T-helper 9 cell (primary cell): ENCODE measurements at places on chromosomes 16 and 17.

- peak; percentile 23 for DNase-seq
Observed at GRCh38 chr17:17109256-17109655, 67.0 kb downstream of the MPRIP start.

DNA sequence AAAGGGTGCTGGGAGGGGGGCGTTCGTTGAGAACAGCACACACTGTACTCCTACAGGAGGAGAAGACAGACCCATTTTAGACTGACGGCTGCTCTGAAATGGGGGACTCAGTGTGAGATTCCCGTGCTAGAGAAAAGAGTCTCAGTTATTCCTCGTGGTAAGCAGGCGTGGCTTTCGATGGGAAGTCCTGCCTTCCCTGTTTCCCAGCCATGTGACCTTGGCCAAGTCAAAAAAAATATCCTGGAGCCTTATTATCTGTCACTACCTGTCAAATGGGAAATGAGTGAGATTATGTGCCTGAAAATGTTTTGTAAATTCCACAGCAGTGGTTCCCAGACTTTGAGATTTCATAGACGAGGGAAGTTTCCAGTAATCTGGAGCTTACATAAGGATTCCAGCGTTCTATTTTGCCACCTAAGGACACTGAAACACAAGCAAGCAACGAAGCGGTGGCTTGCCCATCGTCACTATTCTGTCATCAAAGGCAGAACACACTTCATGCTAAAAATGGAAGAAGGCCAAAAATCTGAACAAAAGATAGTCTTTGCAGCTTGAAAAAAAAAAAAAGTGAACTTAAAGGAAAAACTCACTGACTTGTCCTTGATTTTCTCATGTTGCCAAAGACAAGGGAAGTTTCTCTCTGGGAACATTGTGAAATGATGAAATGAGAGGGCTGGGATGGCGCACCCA, 253.4 kb upstream of the RPL38 start:
- no peak for DNase-seq

GRCh38 chr17:17073581-17074403, 31.5 kb downstream of the MPRIP start:
- DNase-seq, result no peak

GRCh38 chr16:56425439-56425832, at the start of gene AMFR:
TSS of gene AMFR (minus strand) at chr16:56425545. CDS start at chr16:56425327, 218 bp downstream.
- DNase-seq, result peak; percentile 55

- DNase-seq, result no peak
Observed at GRCh38 chr16:57305159-57305811, 20.8 kb upstream of the PLLP start.

DNA sequence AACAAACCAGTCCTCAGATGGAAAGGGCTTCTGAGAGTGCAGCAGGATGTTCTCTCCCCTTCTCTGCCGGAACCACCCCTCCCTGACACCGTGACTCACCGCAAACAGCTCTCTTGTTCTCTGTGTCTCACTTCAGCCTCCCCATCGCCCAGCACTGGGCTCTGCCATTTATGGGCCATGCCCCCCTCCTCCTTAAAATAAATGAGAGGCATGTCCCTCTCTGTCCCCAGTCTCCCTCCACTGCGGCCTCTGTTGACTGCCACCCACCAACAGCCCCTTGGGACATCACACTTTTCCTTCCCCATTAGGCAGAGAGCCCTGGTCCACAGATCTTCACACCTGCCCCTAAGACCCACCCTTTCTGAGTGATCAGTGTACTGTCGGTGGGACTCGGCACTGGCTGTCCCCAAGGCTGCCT, 6.3 kb downstream of the CCDC102A start:
- DNase-seq, result peak; percentile 55

DNA sequence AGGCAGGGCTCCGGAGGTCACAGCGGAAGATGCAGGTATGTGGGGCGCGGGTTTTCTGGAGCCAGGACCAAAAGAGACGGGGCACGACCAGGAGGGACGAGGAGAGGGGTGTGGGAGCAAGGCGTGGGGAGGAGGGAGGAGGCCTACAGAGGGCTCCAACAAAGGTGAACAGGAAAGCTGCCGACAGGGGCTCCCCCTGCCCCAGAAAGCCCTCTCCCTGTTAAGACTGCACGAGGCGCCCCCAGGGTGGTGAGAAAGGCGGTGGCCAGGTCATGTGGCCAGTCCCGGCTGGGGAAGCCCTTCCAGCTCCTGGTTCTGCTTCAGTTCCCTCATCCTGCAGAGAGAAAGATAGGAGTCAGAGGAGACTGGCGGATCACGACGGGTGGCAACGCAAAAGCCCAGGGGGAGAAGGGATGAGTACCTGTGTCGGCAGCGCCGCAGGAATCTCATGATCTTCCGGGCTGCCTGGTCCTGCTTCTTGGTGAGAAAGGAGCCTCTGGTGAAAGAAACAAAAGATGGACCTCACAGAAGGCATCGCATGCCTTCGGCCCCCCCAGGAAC, 949 bp upstream of the SPAG7 start:
- DNase-seq, result no peak

GRCh38 chr17:35069311-35069710, 5.8 kb upstream of the RFFL start:
- no peak for DNase-seq

- no peak for DNase-seq
Observed at GRCh38 chr17:19019041-19019941, 14.7 kb upstream of the FAM83G start.

DNA sequence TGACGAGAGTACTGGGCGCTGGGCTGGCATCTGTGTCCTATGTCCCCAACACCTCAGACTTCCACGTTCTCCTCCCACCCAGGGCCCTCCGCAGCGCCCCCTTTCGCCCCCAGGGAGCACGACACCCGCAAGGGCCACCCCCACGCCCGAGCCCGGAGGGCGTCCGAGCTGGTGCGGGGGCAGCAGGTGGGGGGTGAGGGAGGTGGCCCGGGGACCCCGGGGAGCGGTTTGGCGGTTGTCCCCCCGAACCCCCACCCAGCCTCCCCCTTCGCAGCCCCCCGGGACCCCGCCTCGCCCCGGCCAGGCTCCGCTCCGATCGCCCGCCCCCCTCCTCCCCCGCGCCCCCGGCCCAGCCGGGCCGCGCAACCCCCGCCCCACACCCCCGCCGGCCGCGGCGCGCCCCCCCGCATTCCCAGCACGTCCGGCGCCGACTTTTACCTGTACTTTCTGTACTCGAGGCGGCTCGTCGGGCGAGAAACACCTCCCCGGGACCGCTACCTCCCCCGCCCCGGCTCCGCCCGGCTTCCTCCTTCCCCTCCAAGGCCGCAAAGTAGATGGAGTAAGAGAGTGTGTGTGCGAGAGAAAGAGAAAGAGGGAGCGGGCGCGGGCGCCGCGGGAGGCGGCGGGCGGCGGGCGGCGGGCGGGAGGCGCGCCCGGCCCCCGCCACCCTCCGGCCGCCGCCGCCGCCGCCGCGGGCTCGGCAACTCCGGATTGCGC, 901 bp downstream of the CDYL2 start:
- peak; percentile 10 for DNase-seq

DNA sequence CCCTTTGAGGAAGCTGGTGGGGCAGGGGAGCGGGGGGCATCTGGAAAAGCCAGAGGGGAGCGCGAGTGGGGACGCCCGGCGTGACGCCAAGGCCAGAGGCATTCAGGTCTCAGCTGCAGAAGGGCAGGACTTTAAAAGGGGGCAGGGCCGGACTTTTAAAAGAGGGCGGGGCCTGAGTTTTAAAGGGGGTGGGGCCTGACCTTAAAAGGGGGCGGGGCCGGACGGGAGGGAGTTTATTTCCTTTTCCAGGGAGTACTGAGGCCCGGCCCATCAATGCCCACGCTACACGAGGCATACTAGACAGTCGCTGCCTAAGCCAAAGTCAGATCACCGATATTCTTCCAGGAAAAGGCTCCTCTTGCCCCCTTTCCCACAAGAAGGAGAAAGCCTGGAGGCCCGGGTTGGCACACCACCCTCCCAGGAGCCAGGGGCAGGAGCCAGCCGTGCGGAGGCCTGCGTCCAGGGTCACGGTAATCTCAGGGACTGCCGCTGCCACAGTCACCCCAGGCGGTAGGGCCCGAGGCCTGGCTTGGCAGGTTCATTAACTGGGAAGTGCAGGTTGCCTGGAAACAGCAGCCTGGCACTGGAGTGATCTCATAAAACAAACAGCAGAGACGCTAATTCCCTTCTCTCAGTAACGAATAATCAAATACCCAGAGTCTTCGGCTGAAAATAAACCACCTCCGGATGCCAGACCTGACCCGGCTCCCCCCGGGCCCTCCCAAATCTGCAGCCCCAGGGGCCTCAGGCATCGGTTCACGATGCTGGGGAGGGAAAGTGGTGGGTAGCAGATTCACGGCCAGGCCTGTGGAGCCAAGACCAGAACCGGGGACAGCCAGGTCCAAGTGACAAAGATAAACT, 90.7 kb downstream of the TIMM22 start:
- no peak for DNase-seq

DNA sequence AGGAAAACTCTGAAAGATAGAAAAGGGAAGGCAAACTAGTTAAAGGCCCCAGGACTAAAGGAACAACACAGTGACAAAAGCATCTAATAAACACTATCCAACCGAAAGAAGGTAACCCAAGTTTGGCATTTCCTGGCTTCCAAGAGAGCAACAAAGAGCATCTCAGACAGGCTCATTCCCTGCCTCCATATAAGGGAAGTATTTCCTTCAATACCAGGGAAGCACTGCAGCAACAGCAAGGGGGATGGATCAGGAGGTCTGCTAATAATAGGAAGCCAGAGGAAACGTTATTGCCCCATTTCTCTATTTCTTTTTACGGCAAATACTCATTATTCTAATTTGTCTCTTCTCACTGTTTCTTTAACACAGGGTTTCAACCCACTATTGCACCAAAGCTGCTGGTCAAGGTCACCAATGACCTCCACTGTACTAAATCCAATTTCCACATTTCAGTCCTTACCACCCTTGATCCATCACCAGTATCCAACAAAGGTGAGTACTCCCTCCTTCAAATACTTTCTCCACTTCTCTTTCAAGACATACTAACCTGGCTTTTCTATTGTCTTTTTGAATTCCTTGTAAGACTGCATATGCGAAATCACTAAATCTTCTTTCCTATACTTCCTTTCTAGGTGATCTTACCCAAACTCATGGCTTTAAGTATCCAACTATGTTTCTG, 86.1 kb downstream of the KANSL1 start:
- DNase-seq, result no peak

GRCh38 chr16:17018585-17018939, 452.2 kb downstream of the XYLT1 start:
- DNase-seq, result no peak

DNA sequence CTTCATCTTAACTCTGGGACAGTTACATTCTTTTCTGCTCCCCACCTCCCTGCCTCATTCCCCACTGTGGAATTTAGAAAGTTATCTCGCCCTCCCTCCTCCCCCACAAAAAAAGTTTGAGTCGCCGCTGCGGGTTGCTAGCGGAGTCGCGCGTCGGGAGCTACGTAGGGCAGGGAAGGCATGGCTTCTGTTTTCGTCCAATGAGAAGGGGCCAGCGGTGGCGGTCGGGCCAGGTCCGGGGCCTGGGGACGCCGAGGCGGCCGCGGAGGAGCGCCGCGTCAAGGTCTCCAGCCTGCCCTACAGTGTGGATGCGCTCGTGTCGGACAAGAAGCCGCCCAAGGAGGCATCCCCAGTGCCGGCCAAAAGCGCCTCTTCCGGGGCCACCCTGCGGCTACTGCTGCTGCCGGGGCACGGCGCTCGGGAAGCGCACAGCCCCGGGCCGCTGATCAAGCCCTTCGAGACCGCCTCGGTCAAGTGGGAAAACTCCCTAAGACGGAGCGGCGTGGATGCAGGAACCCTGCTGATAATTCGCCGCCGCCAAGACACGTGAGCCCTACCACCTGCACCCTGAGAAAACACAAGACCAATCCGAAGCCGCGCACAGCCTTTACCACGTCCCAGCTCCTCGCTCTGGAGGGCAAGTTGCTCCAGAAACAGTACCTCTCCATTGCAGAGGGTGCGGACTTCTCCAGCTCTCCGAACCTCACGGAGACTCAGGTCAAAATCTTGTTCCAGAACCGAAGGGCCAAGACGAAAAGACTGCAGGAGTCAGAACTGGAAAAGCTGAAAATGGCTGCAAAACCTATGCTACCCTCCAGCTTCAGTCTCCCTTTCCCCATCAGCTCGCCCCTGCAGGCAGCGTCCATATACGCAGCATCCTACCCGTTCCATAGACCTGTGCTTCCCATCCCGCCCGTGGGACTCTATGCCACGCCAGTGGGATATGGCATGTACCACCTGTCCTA, 8.9 kb downstream of the OR4D1 start:
- DNase-seq, result peak; percentile 36

- no peak for DNase-seq
Observed at GRCh38 chr17:75064867-75065561, 18.0 kb downstream of the KCTD2 start.

DNA sequence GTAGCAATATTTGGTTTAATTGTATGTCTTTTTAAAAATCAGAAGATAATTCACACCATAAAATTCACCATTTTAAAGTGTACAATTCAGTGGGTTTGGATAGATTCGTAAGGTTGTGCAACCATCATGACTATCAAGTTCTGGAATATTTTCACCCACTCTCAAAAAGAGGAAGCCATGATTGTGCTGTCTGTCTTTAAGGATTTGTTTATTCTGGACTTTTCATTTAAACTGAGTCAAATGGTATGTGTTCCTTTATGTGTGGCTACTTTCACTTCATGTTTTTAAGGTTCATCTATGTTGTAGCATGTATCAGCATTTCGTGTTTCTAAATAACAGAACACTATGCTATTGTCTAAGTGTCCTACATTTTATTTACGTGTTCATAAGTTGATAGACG, 68.1 kb upstream of the CPHXL start:
- no peak for DNase-seq

DNA sequence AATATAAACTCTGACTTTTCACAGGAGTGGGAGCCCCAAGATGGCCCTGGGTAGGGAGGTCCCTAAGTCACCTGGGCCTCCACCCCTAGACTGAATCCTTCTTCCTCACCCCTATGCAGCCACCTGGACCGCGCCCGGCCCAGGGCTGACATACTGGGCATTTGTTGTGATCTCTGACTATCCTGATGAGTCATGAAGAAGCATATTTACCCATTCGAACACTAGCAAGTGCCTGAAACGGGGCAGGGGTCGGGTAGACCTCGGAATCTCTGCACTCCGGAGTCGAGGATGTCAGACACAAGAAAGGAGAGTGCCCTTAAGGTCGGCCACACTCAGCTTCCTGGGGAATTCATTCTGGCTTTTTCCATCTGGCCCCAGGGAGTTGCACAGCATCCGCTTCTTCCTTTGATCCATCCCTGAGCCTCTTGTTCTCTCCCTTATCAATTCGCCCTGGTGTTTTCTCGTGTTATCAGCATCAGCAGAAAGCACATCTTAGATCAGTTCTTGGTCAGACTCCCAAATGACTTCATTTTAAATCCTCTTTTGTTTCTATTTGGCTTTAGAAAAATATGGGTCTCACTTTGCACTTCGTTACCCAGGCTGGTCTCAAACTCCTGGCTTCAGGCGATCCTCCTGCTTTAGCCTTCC, 10.4 kb downstream of the METTL22 start:
- no peak for DNase-seq

GRCh38 chr17:54992797-54993639, 24.5 kb downstream of the STXBP4 start:
- DNase-seq, result no peak

DNA sequence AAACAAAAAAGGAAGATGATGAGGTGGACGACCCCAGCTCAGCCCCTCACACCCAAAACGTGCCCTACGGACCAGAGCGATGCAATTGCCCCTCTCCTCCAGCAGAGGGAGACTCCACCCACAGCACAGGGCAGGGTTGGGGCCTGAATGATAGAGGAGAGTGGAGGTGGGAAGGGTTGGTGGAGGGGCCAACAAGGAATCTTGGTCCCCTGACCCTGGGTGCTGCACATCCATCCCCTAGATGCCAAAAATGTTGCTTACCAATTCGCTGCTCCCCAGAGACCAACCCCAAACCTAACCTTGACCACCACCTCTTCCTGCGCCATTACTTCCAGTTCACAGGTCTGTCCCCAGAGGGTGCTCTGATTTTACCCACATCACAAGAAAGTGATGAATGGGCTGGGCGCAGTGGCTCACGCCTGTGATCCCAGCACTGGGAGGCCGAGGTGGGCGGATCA, 12.9 kb downstream of the P2RX5 start:
- peak; percentile 46 for DNase-seq
